ENCODE measurements at places on chromosomes 7 and 10.

- no peak for DNase-seq
Measured at GRCh38 chr10:121609426-121610380, 11.5 kb upstream of the FGFR2 start.

DNA sequence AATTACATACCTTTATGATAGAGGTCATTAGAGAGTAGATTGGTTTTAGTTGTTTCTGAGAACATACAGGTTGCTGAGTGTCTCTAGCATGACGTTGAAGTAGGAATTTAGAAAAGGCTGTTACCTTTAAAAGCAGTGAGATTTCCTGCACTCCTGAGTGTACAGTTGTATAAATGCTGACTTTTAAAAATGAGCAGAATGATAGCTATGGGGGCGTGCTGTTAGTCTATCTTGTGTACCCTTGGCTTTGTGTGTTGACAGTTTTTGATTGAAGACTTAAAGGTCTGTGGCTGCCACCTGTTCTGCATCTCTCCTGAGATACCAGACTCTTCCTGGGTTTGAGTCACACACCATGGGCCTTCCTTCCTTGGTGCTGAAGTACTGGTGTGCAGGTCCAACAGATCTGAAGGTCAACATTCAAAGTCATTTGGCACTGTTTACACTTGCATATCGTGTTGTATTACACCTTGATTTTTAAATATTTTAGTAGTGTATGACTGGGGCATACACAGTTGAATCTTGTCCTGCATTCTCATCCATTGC is 23.8 kb downstream of the DNAJB6 start:
- DNase-seq: no peak

GRCh38 chr7:144134116-144134515 is 11.1 kb downstream of the OR2A14 start:
- no peak for DNase-seq

DNA sequence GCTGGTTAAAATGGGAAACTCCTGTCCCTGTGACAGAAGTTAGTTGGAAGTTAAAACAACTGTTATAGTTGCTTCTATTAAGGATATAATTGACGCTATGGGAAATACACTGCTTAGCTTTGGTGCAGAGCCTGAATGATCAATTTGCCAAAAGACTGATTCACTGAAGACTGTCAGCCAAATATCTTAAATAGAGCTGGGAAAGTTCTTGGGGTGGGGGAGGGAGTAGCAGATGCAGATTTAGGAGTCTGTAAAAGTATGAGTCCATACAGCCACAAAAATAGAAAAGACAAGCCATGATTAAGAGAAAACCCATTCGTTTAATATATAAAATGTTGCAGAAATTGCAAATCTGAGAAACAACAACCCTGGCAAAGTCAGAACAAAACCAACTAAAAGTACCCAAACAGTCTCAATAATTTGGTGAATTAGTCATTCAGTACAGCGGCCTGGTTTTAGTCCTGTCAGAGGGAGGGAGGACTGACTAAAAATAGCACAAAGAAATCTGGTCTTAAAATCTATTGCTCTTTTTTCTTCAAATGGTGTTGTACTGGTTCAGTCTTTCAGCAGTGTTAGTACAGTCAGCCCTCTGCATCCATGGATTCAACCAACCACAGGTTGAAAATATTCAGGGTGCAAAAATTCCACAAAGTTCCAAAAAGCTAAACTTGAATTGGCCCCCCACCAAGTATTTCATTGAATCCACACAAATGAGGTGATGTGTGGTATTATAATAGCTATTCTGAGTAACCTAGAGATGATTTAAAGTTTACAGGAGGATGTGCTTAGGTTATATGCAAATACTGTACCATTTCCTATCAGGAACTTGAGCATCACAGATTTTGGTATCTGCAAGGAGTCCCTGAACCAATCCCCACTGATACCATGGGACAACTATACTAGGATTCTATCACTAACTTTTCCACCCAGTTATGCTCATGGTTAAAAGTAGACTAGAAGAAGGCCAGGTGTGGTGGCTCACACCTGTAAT is 30.0 kb downstream of the STK17A start:
- DNase-seq: no peak

GRCh38 chr10:101090597-101090996 is 28.8 kb downstream of the KAZALD1 start:
- no peak for DNase-seq

DNA sequence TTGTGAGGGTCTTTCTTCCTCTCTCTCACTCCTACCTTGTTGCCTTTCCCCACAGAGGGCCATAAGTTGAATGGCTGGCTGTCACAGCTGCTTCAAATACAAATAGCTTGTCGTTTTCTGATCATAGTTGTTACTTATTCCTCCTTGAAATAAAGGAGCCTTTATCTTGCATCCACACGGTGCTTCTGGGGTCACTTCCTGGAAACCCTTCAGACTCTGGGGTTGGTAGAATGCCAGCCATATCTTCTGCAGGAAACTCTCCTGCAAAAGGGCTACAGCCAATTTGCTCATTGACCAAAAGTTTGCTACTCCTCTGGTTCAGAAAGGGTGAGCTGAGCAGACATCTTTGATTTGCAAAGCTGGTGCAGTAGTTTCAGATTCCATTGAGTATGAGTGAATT is 70.4 kb downstream of the FAM185A start:
- no peak for DNase-seq

DNA sequence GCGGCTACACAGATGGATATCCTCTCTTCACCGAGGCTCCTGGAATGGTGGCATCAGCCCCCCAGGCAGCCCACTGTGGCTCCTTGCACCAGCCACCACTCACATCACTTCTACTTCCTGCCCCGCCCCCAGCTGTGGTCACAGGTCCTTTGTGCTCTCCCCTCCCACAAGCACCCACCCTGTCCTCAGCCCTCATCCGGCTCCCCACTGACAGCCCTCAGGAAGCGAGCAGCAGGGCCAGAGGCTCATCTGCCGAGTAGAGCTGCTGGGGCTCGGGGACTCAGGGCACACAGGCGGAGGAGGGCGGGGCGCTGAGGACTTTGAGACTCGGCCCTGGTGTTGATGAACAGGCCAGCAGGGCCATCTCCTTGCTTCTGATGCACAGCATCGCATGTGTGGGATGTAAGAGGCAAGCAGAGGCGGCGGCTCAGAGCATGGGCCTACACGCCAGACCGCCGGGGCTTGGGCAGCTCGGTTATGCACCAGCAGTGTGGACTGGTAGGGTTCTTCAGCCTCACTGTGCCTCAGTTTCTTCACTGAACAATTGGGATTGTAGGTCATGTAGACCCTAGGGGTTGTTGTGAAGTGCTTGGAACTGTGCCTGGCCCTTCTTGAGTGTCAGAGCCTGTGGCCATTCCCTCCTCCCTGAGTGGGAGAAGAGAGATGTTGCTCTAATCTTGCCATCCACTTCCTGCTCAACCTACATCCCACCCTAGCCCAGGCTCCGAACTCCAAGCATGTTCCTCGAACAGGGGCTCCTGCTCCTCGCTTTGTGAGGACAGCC is at the start of gene PRF1:
TSS of gene PRF1 (minus strand) at position 77 of the 784 bp plus-strand sequence. CDS start 1,839 bp downstream, outside the sequence.
- peak; percentile 25 for DNase-seq
